Osteoblast (primary cell): ENCODE measurements at places on chromosomes 2 and 18.

- no peak for DNase-seq
Measured at GRCh38 chr2:190846746-190847145, 33.9 kb upstream of the GLS start.

GRCh38 chr18:10315522-10315921, 138.9 kb upstream of the APCDD1 start:
- DNase-seq, result no peak

GRCh38 chr2:26523750-26524149, 45.8 kb upstream of the OTOF start:
- DNase-seq, result peak; percentile 72

- no peak for DNase-seq
Measured at GRCh38 chr2:95062242-95063085, 37.0 kb downstream of the MAL start.

DNA sequence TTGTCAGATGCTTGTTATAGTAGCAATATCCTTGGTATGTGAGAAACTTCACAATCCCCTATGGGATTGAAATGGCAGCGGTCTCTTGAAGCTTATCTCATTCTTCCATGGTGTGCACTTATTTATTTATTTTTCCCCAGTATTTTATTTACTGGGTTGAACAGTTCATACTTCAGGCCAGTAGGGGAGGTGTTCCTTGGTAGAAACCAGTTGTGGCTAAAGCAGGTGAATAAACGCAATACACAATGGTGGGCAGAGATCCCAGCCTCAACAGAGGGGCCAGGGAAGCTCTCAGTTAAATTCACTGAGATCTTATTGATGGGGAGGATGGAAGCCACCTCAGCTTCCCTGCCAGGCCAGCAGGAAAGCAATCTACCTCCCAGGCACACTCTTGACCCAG, 93.7 kb upstream of the SRD5A2 start:
- DNase-seq, result no peak
